Naive thymus-derived CD8-positive, alpha-beta T cell (primary cell): ENCODE measurements at places on chromosomes 3 and 15.
A peak's percentile ranks its signal among the peaks of the same experiment; 100 is the strongest.

- no peaks in the 10 kb centered on the region for H3K36me3 ChIP-seq
- no peak overlapping the region for H3K4me3 ChIP-seq
- DNase-seq: no peak
- H3K27me3 ChIP-seq: peaks cover 2% of the 10 kb centered on the region
- H3K4me1 ChIP-seq: peaks cover 15% of the 10 kb centered on the region
Observed at GRCh38 chr3:32841867-32842470, 24.2 kb downstream of the TRIM71 start.

- no peak overlapping the region for H3K4me3 ChIP-seq
- no peak for DNase-seq
- H3K36me3 ChIP-seq: no peaks in the 10 kb centered on the region
- no peaks in the 10 kb centered on the region for H3K4me1 ChIP-seq
Observed at GRCh38 chr3:29334706-29335105, 53.8 kb downstream of the RBMS3 start.

DNA sequence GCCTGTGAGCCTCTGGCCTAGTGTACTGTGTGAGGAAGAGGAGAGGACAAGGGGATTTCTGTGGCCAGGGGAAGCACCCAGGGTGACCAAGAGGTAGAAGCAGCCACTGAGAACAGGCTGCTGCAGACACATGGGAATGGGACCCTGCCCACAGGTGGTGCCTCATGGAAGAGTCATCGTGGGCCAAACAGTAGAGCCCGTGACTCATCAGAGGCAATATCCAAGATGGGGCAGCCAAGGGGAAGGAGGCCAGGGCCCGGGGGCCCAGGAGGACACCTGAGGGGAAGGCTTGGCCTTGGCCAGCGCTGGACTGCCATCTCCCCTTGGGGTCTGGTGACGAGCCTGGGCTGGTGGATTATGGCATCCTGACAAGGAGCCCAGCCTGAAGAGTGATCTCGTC lies 275.0 kb upstream of the LYSMD4 start:
- H3K27me3 ChIP-seq: no peaks in the 10 kb centered on the region
- H3K27ac ChIP-seq: no peak overlapping the region
- DNase-seq: no peak
- no peaks in the 10 kb centered on the region for H3K4me1 ChIP-seq

DNA sequence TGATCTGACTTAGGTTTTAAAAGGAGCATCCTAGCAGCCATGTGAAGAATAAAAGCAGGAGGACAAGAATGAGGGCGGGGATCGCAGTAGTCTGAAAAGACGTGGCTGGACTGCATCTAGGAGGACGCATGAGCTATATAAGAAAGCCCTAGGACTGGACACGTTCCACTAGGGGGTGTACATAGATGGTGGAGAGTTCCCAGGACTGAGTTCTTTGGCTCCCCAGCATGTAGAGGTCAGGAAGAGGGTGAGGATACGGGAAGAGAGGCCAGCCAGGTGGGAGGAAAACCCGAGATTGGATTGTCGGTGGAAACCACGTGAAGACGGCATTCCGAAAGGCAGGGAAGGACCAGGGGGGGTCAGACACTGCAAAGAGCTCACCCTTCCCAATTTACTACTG lies 64.2 kb upstream of the CFAP161 start:
- H3K4me1 ChIP-seq: no peaks in the 10 kb centered on the region

DNA sequence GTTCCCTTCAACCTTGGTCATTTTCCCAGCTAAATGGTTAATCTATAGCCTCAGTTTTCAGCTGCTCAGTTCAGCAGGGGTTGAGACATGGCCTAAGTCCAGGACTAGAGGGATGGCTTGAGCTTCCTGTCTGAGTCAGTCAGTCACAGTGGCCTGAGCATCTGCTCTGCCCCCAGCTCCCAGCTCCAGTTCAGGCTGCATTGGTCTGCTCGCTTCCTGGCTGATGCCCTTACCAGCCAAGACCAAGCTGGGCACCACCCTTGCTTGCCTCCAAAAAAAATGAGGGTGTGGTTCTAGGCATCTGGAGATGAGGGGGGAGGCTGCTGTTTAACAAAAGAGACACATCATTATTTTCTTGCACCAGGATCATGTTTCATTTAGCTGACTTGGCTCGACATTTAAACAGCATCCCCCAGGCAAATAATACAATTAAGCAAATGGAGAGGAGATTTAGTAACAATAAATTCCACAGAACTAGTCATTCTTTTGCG lies 70.7 kb downstream of the WNT5A start:
- peaks cover 6% of the 10 kb centered on the region for H3K27me3 ChIP-seq
- H3K4me1 ChIP-seq: no peaks in the 10 kb centered on the region

DNA sequence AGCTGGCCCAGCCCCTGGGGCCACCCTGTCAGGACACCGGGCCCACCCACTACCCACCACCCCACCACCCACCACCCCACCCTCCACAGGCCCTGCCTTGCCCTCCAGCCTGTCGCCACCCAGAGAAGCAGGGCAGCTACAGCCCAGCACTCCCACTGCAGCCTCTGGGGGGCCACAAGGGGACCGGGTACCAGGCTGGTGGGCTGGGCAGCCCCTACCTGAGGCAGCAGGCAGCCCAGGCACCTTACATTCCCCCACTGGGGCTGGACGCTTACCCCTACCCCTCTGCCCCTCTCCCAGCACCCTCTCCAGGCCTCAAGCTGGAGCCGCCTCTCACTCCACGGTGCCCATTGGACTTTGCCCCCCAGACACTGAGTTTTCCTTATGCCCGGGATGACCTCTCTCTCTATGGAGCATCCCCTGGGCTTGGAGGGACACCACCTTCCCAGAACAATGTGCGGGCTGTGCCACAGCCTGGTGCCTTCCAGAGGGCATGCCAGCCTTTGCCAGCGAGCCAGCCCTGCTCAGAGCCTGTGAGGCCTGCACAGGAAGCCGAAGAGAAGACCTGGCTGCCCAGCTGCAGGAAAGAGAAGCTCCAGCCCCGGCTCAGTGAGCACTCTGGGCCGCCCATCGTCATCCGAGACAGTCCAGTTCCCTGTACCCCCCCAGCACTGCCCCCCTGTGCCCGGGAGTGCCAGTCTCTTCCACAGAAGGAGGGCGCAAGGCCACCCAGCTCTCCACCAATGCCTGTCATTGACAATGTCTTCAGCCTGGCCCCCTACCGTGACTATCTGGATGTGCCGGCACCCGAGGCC lies 5.3 kb downstream of the C15orf39 start:
- no peaks in the 10 kb centered on the region for H3K36me3 ChIP-seq
- no peak overlapping the region for H3K4me3 ChIP-seq
- H3K4me1 ChIP-seq: peaks cover 62% of the 10 kb centered on the region
- DNase-seq: no peak

DNA sequence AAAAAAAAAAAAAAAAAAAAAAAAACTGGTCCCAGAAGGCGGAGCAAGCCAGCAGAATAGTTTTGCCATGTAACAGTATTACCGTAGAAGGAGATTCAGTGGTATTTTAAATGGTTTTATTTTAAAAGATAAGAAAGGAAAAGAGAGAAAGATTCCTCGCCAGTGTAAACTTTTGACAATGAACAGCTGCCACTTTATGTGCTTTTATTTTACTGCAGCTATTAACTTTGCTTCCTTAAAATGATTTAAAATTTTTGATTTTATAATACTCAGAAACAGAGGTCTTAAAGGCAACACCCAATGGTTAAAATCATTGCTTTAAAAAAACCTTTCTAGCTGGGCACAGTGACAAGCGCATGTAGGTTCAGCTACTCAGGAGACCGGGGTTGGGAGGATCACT lies 46.8 kb downstream of the TMCO5A start:
- DNase-seq: no peak
- H3K4me3 ChIP-seq: no peak overlapping the region
- H3K27me3 ChIP-seq: peaks cover 7% of the 10 kb centered on the region
- H3K27ac ChIP-seq: no peak overlapping the region

- H3K4me1 ChIP-seq: no peaks in the 10 kb centered on the region
- no peaks in the 10 kb centered on the region for H3K36me3 ChIP-seq
- H3K4me3 ChIP-seq: no peak overlapping the region
- DNase-seq: no peak
- H3K27me3 ChIP-seq: peaks cover 3% of the 10 kb centered on the region
- H3K27ac ChIP-seq: no peak overlapping the region
Observed at GRCh38 chr3:58833491-58833890, 166.9 kb upstream of the FAM3D start.

GRCh38 chr3:16961621-16962205 lies 77.0 kb downstream of the PLCL2 start:
- peaks cover 21% of the 10 kb centered on the region for H3K36me3 ChIP-seq
- peaks cover 56% of the 10 kb centered on the region for H3K4me1 ChIP-seq
- no peak overlapping the region for H3K4me3 ChIP-seq
- peak overlapping the region; percentile 32 for H3K27ac ChIP-seq
- peak; percentile 37 for DNase-seq
- H3K27me3 ChIP-seq: no peaks in the 10 kb centered on the region

- peaks cover 75% of the 10 kb centered on the region for H3K27me3 ChIP-seq
- H3K4me3 ChIP-seq: peak within 1 kb of the TSS; percentile 56
- H3K36me3 ChIP-seq: no peaks in the 10 kb centered on the region
- no peak for DNase-seq
- peaks cover 11% of the 10 kb centered on the region for H3K4me1 ChIP-seq
Observed at GRCh38 chr3:99638167-99638948, at the start of gene COL8A1. COL8A1 (plus strand) TSS chr3:99638594; CDS start chr3:99790683, 152,089 bp downstream.
